ENCODE measurements at places on chromosomes 2 and 18.

GRCh38 chr2:224933431-224933830, 108.8 kb downstream of the DOCK10 start:
- no peak for DNase-seq

GRCh38 chr18:10264260-10264659, 190.2 kb upstream of the APCDD1 start:
- no peak for DNase-seq

DNA sequence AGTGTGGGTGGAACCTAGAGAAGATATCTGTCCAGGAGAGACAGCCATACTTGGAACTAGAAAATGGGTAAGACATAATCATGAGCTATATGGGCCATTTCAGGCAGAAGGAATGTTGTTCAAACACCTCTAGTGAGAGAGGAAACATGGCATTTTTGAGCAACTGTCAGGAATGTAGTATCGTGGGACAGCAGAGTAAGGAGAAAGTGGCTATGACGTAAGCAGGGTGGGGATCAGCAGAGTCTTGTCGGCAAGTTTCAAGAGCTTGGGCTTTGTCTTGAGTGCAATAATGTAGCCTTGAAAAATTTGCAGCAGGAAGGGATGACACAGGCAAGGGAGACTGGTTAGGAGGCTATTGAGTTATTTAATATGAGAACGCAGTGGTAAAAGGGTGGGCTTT, 20.4 kb downstream of the SERPINB7 start:
- no peak for DNase-seq

DNA sequence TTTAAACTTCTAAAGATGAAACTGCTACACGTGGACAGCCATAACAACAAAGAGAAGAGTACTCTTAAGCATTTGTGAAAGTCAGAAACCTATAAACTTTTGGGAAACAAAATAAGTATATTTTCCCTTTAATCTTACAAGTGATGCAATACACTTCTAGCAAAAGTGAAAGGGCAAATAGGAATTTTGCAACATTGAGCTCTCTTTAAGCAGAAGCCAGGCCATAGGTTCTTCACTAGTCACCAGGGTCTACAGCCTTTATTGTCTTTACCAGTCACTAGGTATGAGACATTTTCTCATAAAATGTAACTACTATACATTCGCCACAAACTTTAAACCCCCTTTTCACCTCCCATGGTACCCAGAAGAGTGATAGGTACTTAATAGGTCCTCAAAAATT, 37.5 kb downstream of the SCN1A start:
- no peak for DNase-seq

GRCh38 chr2:219998714-219999227, 371.3 kb downstream of the SLC4A3 start:
- DNase-seq, result no peak

DNA sequence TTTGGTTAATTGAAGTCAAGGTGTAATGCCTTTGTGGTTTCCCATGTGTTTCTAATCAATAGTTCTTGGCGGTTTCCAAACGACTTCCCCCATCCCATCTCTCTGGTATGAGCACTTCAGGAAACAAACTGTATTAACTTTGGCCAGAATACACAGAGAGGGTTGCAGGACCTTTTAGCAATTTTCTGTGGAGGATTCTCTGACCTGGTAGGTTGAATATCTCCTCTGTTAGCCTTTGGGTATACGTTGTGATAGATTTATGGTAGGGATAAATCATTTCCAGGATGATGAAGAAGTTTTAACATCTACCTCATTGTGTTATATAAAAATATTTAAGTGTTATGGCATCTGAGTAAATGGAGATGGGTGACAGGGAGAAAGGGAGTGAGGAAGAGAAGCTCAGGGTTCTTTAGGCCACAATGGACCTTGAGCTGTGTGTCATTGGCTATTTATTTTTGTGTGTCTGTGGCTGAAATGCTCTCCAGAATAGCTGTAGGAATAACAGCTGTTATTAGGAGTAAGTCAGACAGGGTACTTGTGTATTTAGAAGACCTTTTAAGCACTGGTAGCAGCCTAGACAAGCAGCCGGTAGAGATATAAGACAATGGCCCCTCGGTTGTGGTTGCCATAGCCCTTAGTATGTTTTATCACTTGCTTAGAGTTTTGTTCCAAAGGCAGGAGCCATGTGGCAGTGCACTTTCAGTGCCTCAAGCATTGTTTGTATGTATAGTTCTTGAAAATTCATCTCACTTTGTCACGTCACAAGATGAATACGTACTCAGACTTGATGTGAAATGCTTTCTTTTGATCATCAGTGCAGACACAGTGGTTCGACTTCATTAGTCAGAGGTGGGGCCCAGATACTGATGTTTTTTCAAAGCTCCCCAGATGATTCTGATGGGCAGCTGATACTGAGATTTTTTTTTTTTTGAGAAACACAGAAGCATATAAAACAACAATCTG, 91.1 kb downstream of the FMNL2 start:
- no peak for DNase-seq
